Psoas muscle (tissue), 8 donors: ENCODE measurements at places on chromosomes 4 and X. TPM values are rescaled to one million over a fixed set of nuclear protein-coding genes. Genes with fewer than 3 reads are reported as not detected.

DNA sequence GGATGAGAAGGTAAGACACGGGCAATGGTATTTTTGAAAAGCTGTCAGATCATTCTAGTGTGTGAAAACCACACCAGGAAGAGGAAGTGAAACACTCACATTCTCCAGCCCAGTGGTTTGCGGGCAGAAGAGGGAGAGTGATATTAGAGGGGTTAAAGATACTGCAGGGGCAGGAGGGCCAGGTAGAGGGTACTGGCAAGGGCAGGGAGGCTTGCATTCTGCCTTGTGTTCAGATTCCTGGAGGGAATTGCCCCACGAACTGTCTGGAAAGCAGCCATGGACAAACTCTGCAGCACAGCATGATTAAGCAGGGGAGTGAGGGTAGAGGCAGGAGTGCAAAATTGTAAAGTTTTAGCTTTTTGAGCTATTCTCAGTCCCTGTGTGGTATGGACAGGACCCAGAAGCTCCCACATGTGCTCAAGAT lies 30.9 kb downstream of the NIPAL1 start:
- DNase-seq = no peak

GRCh38 chr4:82733636-82734035 lies 65.0 kb downstream of the SCD5 start:
- DNase-seq = no peak

- no peak for DNase-seq
Measured at GRCh38 chr4:39504538-39504937, 22.7 kb downstream of the UGDH start.

GRCh38 chr4:99647071-99647470 lies 10.6 kb downstream of the C4orf54 start:
- DNase-seq = no peak

DNA sequence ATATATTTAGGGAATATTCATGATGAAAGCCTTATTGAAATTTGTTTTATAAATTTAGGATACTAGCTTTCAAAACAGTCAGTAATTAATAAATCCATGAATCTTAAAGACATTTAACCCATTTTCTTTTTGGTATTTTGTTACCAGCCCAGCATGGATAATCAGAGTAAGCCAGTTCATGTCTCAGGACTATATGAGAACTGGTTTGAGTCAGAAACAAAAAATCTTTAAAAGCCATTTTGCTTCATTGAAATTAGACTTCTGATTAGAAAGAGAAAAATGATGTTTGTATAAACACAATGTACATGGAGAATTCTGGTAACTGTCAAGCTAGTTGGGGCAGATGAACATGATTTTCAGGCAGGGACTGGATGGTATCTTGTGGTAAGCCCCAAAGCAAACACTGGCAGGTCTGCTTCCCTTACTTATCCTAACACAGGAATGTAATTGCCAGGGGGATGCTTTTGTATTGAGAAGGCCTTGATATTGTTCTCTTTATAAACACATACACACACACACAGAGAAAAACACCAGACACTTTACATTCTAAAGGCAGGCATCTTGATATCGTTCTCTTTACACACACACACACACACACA lies 9.4 kb downstream of the ARHGAP10 start:
- DNase-seq = no peak

DNA sequence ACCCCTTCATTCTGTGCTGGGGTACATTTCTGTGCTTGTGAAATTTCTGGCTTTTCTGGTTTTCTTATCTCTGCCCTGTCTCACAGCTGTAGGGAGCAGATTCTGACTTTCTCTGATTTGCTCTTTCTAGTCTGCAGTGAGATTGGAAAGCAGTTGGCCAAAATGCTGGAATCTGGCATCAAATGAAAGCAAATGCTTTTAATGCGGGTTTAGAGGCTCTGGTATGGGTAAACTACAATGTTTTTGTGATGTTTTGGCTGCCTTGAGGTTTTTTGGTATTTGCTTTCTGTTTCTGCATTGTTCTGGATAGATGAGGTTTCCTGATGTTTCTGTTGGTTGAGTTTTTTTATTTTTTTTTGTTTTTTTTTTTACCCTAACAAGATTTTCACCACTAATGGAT lies 23.8 kb downstream of the SMIM20 start:
- DNase-seq = no peak

- no peak for DNase-seq
Measured at GRCh38 chr4:38092701-38093100, 132.5 kb downstream of the PTTG2 start.

DNA sequence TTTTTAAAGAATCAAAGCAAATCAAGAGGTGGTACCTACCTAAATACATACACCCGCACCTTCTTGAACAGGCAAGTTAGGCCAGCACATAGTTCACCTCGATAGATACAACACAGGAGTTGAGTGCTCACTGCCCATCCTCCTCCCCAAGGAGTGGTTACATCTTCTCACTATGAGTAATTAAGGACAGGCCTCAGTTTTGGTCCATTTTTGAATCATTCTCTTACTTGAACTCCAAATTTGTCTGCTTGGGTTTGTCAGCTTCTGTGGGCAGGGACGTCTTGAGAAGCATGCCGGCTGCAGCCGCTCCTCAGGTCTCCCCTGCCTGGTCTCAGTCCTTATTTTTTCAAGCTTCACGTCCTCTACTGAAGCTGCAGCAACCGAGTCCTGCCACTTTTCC lies 190.6 kb upstream of the RBPJ start:
- DNase-seq = no peak

GRCh38 chrX:63930140-63930539 lies 145.1 kb upstream of the ARHGEF9 start:
- DNase-seq = no peak

DNA sequence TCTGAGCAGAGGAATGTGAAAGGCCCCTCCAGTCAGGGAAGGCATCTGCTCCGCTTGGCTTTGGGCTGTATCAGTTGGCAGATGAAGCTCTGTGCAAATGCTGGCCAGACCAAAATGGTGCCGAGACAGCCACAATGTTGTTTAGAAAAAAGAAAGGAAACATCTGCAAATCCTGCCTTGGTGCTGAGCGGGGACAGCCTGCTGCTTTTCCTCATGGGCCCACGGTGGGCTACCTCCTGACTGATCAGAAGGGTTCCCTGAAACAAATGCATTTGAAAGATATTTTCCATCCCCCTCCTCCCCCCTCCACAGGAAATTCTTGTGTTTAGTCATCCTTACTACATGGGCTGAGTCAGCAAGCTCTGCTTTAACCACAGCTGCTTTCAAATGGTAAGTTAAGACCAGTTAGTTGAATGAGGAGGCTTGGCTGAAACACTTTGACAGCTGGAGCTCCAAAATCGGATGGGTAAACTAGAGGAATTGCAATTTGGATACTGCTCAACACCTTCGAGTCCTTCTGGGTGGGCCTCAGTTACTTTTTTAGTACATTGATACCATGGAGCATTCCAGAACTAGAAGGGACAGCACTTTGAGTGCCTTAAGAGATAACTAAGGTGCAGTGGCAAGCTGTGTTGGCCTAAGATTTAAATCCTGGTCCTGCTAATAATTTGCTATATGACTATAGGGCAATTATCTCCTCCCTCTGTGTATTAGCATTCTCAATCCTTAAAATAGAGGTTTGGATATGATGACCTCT lies 36.0 kb downstream of the PLAC1 start:
- no peak for DNase-seq

- no peak for DNase-seq
Measured at GRCh38 chr4:81789158-81789557, 317.5 kb upstream of the RASGEF1B start.

Gene PARM1
- 1.3 TPM for polyA plus RNA-seq

Gene MAGEB1
- polyA plus RNA-seq = not detected
